Activated CD4-positive, alpha-beta T cell treated with anti-CD3 and anti-CD28 coated beads for 48 hours (primary cell): ENCODE measurements at places on chromosomes 16 and 17.

DNA sequence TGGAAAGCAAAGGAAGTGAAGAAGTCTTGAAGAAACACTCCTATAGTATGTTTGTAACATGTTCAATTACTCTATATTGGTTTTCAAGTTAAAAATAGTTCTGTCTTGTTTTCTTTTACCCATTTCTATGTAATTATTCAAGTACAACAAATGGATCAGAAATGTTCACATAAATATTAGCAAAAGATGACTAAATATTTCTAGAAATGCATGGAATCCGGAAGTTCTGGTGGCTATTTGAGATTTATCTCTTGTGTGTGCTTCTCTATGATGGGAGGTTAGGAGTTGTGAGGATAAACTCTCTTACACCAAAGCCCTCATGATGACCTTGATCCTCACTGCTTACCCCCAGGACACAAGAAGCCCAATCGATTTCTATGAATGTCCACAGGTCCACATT lies 237.5 kb downstream of the CDH8 start:
- DNase-seq, result no peak

DNA sequence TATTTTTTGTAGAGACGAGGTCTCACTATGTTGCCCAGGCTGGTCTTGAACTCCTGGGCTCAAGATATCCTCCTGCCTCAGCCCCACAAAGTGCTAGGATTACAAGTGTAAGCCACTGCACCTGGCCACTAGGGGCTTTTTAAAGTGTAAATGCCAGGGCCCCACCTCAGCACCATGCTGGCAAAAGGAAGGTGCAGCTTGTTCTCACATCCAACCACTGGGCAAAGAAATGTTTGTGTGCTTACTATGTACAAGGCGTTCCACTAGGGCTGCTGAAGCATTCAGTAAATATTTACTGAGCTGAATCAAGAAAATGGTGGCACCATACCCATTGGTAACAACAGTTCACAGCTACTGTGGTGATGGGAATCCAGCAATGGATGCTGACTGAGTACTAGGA lies 22.6 kb downstream of the COG1 start:
- no peak for DNase-seq

DNA sequence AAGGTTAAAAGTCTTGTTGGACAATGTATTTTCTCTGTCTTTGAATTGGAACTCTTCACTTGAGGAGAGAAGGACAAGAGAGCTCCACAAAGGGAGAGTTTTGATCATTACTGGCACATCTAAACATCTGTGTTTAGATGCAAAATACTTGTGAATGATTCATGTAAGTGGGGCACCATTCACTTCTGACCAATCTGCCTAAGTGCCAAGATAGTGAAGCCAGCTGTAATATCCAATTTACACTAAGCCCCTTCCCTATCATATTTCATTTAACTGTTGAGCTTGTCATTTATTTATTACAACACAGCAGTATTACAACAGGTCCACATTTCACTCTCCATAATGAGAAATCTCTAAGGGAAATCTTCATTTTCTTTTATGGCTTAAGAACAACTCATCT lies 832.3 kb upstream of the GOT2 start:
- DNase-seq, result no peak

- no peak for DNase-seq
These were observed 46.4 kb downstream of the LDHD start for GRCh38 chr16:75070012-75070841.

DNA sequence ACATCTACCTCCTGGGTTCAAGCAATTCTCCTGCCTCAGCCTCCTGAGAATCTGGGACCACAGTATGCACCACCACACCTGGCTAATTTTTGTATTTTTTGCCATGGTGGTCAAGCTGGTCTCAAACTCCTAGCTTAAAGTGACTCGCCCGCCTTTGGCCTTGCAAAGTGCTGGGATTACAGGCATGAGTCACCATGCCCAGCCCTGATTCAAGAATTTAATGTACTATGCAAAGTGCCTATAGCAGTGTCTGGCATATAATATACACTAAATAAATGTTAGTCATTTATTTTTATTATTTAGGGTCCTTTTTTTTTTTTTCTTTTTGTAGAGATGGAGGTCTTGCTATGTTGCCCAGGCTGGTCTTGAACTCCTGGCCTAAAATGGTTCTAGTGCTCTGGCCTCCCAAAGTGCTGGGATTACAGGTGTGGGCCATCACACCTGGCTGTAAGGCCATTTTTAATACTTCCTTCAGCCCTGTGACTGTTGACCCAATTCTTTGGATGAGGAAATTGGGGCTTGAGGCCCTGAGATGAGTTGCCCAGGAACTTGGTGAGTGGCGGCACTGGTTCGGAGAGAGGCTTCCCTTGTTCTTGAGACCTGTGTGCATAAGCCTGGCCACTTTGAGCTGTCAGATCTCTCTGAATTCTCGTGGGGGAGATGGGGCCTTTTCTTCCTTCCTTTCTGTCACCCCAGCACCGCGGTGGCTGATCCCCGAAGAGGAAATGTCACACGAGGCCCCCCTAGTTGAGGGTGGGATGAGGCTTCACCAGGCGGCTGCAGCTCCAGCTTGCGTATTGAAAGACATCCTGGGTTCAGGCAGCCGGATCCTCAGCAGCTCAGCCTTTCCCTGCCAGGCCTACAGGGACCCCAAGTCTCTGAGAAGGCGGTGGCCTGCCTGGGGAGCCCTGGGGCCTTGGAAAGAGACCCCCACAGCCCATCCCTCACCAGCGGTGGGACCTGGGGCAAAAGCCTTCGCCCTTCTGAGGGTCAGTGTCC lies 38.7 kb downstream of the LAT start:
- no peak for DNase-seq

DNA sequence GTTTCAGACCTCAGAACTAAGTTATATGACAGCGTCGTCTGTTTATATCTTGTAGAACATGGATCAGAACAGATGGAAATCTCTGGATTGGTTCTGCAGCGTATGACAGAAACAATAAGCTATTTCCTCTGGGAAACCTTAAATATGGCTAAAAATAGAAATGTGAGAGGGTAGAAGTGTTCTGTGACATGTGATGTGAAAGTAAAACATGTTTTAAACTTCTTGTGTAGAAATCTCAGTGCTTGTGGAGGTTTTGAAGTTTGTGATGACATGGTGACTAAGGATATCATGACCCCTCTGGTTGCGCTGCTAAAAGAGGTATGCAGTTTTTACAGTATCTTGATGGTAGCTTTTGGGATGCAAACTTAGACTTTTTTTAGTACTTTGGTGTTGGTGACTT lies 2.8 kb downstream of the HEATR3 start:
- no peak for DNase-seq

DNA sequence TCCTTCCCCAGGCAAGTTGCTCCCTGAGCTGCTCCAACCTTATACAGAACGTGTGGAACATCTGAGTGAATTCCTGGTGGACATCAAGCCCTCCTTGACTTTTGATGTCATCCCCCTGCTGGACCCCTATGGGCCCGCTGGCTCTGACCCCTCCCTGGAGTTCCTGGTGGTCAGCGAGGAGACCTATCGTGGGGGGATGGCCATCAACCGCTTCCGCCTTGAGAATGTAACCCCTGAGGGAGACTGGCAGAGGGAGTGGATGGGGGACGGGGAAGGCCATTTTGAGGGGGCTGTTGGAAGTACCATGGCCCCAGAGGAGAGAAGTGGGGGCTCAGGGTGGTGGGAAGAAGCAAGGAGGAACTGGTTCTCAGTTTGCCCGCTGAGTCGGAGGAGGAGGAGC lies 2.0 kb downstream of the COASY start:
- DNase-seq, result no peak
